ENCODE measurements at places on chromosomes 12 and 14.
A peak's percentile ranks its signal among the peaks of the same experiment; 100 is the strongest.

GRCh38 chr12:2490831-2491230, 303.9 kb upstream of the FKBP4 start:
- DNase-seq, result no peak

GRCh38 chr12:105109465-105110212, 2.1 kb downstream of the WASHC4 start:
- no peak for DNase-seq

DNA sequence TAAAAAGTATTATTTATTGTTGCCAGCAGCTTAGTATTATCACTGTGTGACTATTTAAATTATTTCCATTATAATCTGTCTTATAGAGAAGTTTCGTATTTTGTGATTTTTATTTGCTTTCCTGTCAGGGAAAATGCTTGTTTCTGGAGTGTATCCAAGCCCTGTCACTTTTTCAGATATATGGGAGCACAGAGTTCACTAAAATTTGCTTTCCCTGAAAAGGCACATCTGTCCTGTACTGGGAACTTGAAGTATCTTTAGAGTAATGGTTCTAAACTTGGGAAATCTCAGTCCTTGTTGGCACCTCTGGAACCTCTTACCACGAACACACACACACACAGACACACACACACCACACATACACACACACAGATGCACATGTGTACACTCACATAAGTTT, 39.3 kb upstream of the SSTR1 start:
- no peak for DNase-seq

DNA sequence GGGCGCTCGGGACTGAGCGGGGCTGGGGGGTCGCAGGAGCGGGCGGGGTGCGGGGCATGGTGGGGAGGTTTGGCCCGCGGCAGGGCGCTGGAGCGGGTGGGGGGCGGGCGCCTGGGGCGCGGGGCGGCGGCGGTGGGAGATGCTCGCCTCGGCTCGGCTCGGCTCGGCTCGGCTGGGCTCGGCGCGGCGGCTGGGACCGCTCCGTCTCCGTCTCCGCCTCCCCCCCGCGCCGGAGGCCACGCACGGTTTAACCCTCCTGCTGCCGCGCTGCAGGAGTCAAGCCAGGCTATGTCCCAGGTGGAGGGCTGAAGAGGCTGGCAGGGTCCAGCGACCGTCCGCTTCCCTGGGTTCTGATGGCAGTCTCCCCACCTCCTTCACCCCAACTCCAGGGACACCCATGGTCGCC, at the start of gene PIANP:
Gene PIANP (minus strand): TSS at position 170 of the 406 bp plus-strand sequence. CDS start 2,754 bp downstream, outside the sequence.
- DNase-seq, result peak; percentile 17

DNA sequence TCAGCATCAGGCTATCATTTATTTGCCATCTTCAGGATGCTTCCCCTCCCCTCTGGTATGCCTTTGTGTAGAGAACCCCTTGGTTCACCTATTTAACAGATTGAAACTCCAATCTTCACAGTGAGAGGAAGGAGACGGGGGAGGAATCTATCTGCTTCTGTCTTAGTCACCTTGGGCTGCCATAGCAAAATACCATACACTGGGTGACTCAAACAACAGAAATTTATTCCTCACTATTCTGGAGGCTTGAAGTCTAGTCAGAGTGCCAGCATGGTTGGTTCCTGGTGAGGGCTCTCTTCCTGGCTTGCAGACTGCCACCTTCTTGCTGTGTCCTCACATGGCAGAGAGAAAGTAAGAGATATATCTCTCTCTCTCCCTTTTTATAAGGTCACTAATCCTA, 13.5 kb upstream of the EML1 start:
- DNase-seq, result no peak

- DNase-seq, result no peak
Measured at GRCh38 chr12:253116-253831, 9.4 kb downstream of the SLC6A13 start.

- no peak for DNase-seq
Measured at GRCh38 chr12:121718653-121719239, 6.2 kb downstream of the TMEM120B start.

GRCh38 chr12:92356425-92356824, 210.8 kb upstream of the BTG1 start:
- no peak for DNase-seq

GRCh38 chr12:92408072-92408900, 262.6 kb upstream of the BTG1 start:
- no peak for DNase-seq

GRCh38 chr12:107443320-107444090, 242.1 kb upstream of the PWP1 start:
- no peak for DNase-seq

DNA sequence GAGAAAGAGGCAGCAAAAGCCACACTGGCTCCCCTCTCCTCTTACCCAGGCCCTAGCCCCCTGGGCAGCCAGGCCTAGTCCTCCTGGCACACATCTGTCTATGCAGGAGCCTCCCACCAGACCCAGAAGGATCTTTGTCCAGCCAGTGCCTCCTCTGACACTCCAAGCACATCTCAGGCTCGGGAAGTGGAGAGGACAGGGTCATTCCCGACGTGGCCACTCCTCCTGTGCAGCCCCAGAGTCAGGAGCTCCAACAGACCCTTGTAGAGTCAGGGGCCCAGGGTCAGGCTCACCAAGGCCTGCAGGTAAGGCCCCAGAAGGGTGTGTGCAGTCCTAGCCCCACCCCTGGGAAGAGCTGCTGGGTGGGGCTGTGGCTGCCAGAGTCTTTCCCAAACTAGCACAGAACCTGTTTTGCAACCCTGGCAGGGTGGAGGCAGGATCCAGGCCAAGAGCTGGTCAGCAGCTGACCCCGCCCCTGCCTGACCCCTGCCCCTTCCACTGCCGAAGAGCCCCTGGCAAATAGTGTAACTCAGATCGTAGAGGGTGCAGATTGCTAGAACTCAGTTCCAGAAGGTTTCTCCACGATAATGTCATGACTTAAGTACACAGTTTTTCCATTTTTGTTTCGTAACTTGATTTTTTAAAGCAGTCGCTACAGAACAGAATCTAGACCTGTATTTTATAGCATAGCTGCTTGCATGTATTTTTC, 26.6 kb upstream of the PNMA1 start:
- DNase-seq, result no peak

GRCh38 chr12:106956048-106956578, 406 bp downstream of the TMEM263 start:
- DNase-seq, result peak; percentile 20

- DNase-seq, result no peak
Measured at GRCh38 chr12:64072916-64073575, 149.1 kb downstream of the KICS2 start.

- no peak for DNase-seq
Measured at GRCh38 chr14:31926123-31926522, 151.0 kb upstream of the ARHGAP5 start.

DNA sequence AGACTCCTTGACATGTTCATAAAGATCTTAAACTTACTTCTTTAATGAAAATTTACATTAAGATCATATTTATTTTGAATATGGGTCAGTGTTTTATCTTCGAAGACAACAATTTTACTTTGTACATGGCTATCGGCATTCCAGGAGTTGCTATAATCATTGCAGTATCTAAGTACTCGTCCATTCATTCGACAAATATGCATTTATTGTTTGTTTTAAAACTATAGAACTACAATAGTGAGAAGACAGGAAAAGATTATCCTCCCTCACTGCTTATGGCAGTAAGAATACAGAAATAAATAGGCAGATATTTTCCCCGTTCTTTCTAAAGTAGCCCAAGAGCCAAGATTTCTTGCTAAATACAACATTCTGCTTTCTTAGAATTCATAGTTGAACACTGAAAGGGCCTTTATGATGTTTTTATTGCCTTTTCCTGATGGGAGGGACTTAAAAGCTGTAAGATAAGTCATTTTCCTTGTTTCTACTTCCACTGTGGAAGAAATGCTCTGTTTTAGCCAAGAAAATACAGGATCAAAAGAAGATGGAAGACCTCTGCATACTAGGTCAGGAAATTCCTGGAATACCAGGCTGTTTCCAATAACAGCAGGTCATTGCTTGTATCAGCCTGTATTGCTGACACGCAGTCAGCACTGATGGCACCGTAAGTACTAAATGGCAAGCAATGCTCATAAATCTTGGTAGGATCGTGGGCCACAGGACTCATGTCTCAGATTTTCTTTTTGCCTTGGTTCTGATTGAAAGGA, 521.0 kb upstream of the ATP2B1 start:
- DNase-seq, result no peak

- no peak for DNase-seq
Measured at GRCh38 chr12:8065991-8066594, at the start of gene C3AR1. Gene C3AR1, minus strand, starts transcription at chr12:8066359. Its CDS starts 6,174 bp downstream, at chr12:8060185.

GRCh38 chr12:109281452-109281851, 27.6 kb downstream of the FOXN4 start:
- no peak for DNase-seq

DNA sequence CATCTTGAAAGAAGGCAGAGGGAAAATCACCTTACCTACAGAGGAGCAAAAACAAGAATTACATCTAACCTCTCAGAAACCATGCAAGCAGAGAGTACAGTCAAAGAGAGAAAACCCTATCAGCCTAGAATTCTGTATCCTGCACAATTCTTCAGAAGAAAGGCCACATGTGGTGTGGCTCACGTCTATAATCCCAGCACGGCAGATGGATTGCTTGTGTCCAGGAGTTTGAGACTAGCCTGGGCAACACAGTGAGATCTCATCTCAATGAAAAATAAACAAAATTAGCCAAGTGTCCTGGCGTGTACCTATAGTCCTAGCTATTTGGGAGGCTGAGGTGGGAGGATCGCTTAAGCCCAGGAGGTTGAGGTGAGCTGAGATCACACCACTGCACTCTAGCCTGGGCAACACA, 48.2 kb downstream of the ATF7 start:
- DNase-seq, result no peak

GRCh38 chr14:41521891-41522290, 84.8 kb upstream of the LRFN5 start:
- no peak for DNase-seq
